ENCODE measurements at places on chromosomes 16 and 17.
A peak's percentile ranks its signal among the peaks of the same experiment; 100 is the strongest.

- no peak for DNase-seq
These were observed 29.1 kb upstream of the PHOSPHO1 start for GRCh38 chr17:49259663-49260010.

DNA sequence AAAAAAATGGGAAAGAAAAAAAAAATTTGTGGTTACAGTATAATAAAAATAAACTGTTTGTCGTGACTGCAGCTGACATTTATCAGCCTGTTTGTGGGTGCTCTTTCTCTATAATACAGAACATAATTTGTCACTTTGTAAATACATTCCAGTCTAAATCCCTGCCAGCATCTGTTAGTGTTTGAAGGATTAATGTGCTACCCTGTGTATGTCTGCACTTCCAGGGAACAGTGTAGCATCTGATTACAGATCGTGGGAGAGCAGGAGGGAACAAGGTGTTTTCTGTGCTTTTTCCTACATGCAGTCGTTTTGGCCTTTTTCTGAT is 265.1 kb downstream of the WWOX start:
- no peak for DNase-seq

- no peak for DNase-seq
These were observed 13.0 kb downstream of the TOB1 start for GRCh38 chr17:50853015-50853615.

DNA sequence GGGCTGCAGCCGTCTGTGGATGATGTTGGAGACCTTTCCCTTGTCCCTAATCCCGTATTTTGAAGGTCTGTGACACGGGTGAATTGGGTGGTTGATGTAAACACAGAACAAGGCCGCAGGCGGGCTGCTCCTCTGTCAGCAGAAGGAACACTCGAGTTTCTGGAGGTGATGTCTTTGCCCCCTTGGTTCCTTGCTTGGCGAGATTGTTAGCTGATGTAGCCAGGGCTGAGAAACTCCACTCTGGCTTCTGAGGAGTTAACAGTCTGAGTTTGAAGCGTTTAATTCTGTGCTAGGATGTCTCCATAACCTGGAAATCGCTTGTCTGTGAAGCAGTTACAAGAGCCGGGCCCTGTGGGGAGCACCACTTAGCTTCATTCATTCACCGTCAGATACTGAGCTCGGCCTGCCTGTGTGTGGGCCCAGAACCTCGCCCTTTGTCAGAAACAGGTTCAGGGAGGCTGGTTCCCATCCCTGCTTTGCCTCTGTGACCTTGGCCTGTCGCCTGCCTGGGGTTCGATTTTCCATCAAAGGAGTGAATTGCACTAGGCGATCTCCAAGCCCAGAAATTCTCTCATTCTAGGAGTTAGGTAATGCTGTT is 1.3 kb downstream of the MAPK8IP3 start:
- no peak for DNase-seq

GRCh38 chr17:54898576-54898975 is 2.1 kb upstream of the TOM1L1 start:
- DNase-seq: no peak

DNA sequence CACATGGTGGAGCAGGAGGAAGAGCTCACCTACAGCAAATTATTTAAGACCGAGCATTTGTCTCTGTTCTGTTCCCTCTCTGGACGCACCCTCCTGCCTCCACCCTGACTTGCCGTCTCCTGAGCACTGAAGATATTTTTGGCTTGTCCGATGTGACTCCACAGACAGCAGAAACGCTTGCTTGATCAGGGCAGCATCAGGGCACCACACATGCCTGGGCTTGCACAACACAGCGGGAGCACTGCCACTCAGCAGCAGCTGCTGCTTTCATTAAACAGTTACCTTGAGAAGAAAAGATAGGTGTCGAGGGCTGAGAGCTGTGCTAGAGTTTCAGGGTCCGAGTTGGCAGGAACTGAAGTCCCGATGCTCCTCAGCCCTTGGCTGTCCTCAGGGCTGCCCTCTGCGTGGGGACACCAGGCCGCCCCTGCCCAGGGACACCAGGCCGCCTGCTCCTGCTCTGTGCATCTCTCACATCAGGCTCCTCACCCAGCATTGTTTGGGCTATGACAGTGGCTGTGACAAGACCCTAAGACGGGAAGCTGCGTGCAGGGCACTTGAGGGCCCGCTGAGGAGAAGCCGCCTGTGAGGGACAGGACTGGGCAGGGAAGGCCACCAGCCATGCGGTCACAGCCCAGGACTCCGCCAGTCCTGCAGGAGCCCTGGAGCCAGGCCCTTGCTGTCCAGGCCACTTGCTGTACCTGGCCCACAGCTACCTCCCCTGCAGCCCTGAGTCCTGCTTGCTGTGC is 21.3 kb upstream of the CDH15 start:
- peak; percentile 89 for DNase-seq

DNA sequence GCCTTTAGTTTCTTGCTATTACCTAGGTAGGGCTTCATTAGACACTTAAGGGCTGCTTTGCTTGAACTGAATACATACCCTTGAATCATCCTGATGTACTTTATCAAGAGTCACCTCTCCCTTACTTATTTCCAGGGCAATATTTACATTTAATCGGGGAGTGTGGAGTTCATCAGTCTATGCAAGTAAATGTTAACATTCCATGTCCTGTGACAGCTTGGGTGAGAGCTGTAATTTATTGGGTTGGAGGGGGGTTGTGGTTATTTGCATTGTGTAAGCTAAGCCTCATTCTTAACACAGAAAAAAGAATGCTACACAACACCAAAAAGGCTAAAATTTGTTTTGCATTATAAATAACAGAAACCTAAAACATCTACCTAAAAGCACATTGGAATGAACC is 16.7 kb downstream of the KCNJ16 start:
- no peak for DNase-seq

DNA sequence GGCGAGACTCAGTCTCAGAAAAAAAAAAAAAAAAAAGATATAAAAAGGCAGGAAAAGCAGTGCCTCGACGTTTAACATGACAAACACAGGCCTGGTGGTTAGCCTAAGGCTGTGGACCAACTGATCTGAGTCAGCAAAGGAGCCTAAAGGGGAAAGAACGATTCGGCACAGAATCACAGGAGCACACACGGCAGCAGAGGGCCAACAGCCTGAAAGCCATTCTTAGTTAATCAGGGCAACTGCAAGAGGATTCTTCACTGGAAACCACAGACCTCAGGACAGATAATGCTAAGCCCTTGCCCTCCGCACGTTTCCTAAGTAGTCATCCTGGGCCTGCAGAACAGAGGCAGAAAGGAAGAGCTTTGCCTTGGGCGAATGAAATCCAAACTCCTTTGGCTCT is 14.7 kb downstream of the TMEM11 start:
- DNase-seq: no peak

- no peak for DNase-seq
These were observed at the start of gene MLST8 for GRCh38 chr16:2205104-2205966. Gene MLST8, plus strand, starts transcription at chr16:2205454. Its CDS starts 632 bp downstream, at chr16:2206086.

GRCh38 chr17:59234631-59235030 is 14.3 kb downstream of the GDPD1 start:
- DNase-seq: no peak

DNA sequence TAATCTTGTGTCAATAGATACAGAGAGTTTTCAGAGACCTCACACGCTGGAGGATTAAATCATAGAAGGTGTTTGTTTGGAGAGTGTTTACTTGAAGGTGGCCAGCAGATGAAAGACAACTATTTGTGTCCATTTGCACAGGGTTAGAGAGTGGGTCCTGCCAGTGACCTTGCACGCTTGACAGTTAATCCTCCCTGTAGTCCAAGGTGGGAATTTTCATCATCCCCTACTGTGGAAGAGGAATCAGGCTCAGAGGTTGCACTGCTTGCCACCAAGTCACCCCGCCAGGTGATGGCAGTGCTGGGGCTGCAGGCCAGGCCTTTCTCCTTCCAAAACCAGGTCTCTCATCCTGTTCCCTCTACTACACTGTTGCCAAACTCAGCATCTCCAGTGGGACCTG is 12.3 kb downstream of the CDH1 start:
- DNase-seq: no peak

DNA sequence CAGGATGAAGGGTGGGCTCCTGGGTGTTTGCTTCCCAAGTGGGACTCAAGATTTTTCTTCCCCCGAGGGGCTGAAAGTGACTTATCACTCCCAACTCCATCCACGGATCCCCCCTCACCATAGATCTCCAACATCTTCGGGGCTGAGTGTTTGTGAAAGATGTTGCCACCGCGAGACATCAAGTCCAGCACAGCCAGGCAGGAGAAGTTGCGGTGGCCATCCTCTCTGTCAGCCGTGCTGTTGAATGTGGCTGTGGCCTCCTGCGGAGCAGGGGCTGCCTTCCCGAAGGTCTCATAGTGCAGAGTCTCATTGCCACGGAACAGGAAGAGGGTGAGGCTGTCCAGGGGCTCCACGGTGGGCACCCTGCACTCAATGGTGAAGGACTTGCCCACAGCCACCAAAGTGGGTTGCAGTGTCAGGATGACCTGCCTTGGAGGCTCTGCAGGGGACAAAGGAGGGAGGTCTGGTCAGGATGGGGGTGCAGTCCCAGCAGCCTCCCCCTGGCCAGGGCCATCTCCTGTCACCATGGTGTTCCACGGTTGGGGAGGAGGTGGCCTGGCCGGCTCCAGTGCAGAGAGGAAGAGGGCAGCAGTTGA is 5.5 kb downstream of the PRR29 start:
- peak; percentile 55 for DNase-seq
